ENCODE measurements at places on chromosomes 7 and 10.

DNA sequence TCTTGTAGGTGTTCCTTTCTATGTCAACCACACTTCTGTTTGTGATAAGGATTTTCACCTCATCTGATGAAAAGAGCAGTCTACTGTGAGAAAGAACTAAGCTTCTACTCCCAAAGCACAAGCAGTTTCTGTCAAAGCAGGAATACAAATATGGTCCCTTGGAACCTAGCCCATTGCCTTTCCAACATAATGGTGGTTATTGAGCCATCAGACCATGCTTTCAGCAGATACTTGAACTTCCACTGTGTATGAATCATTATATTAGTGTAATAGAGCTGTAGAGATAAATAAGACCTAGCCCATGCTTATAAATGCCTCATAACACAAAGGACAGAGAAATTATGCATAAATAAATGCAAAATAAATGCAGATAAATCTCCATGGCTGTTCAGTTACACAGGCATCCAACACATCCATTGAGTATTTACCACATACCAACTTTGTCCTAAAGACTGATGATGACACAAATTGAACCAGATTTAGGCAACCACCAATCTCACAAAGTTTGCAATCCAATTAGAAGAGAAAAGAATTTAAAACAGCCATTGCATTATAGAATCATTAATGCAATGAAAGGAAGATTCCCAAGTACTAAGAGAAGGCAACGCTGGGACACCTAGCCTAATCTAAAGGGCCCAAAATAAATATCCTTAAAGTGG is 729.4 kb upstream of the C7orf33 start:
- DNase-seq, result no peak

- DNase-seq, result no peak
Measured at GRCh38 chr10:78952686-78953085, 116.1 kb upstream of the ZMIZ1 start.

DNA sequence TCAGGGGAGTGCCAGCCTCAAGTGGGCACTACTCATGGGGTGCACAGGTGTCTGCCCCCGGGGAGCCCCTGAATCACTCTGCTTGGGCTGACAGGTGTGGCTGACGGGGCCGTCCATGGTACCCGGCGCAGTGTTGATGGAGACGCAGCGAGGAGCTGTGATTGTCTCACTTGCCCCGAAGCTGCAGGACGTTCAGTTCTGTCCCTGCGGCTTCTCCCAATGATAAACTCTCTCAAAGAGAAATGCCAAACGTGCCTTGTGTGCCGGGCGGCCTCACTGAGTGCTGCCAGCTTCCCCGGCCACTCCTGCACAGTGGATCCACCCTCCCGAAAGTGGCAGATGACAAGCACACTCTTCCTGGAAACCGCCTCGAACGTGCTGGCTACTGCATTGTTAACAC is 203.2 kb downstream of the DNAJB6 start:
- no peak for DNase-seq

GRCh38 chr7:64183126-64183742 is 23.8 kb upstream of the ZNF735 start:
- no peak for DNase-seq

- no peak for DNase-seq
Measured at GRCh38 chr10:119090026-119090795, 9.6 kb upstream of the EIF3A start.

- DNase-seq, result no peak
Measured at GRCh38 chr7:159103382-159104187, 41.1 kb downstream of the VIPR2 start.

- no peak for DNase-seq
Measured at GRCh38 chr7:128099204-128099671, 68.0 kb upstream of the LRRC4 start.

GRCh38 chr10:3791974-3792633 is 7.1 kb upstream of the KLF6 start:
- no peak for DNase-seq

DNA sequence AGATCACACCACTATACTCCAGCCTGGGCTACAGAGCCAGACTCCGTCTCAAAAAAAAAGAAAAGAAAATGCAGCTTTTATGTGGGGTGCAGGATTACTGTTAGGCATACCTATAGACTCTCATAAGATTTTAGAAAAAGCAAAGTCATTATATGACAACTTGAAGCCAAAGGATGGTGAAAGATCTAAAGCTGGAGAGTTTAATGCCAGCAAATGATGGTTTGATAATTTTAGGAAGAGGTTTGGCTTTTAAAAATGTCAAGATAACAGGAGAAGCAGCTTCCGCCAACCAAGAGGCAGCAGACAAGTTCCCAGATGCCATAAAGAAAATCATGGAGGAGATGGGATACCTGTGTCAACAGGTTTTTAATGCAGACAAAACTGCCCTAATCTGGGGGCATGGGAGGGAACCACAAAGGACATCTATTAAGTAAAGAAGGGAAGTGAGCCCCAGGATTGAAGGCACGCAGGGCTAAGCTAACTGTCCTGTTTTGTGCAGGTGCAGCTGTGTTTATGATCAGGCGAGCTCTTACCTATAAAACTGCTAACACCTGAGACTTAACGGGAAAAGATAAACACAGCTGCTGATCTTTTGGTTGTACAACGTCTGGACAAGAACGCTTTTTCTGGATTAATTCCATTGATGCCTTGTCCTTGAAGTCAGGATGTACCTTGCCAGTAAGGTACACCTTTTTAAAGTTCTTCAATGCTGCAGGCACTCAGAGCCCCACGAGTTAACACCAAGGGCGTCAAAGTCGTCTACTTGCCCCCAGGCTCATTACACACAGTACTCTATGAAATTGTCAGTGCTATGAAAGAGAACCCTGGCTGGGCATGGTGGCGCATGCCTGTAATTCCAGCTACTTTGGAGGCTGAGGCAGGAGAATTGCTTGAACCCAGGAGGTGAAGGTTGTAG is 10.5 kb upstream of the ANKRD61 start:
- no peak for DNase-seq

DNA sequence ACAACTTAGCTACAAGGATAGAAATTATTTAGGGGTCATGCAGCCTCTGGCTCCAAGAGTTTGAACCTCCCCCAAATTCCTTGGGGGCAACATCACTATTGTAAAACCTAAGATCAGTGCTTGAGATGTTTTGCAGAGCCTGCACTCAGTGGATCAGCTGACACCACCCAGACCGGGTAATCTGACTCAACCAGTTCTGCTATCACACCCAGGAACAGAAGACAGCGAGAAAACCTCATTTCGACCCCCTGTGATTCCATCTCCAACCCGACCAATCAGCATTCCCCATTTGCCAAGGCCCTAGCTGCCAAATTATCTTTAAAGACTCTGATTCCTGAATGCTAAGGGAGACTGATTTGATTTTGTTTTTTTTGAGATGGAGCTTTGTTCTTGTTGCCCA is 5.2 kb downstream of the TACR2 start:
- DNase-seq, result no peak

- no peak for DNase-seq
Measured at GRCh38 chr10:109114579-109114978, 808.7 kb downstream of the XPNPEP1 start.

GRCh38 chr7:93147363-93147762 is 822 bp downstream of the SAMD9L start:
- DNase-seq, result peak; percentile 12

DNA sequence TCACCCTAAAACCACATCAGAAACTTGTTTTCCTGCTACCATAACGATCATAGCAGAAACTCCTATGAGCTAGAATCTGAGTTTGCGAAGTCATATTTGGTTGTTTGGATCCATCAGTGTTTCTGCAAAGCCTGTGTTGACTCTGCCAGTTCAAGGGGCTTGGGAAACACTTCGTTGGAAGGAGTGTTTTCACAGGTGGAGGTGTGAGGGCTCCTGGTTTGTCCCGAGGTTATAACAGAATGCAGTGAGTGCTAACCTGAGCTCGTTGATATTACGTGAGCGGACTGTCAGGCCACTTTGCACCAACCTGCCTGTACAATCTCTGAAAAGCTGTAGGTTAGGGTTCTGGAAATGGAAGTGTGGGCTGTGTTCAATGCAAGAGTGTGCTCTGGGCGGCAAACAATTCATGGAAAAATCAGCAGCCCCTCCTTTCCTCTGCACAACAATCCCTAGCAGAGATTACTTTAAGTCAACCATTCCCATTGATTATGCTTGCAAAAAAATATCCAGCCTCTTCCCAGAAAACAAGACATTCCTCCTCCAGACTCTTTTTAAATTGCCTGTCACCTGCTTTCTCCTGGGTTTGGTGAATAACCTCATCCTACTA is 622.0 kb downstream of the TYW1 start:
- no peak for DNase-seq

DNA sequence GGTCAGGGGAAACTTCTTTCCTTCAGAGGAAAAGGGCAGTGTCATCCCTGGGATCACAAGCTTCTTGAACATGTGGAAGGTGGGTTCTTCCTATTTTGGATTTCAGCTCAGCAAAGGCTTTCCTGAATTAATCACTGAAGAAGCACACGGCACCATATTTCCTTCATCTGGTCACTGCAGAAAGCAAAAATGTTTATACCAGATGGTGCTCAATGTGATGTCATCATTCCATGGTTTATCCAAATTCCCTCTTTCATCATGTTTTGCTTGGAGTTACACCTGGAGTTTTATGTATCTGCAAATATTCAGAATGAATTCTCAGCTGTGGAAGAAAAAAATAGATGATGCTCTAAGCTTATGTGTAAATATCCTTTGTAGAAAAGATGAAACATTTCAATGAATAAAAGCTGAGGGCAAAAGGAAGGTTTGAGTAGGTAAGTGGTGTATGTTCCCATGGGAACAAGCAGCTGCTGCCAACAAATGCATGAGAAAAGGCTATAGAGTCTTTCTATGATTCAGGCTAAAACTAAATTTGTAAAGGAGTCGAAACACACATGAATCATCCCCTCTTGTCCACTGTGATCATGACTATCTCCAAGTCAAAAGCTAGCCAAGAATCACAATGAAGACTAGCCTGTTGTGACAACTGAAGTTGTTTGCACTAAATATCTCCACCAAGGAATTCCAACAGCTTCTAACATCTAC is 26.9 kb upstream of the BPGM start:
- no peak for DNase-seq

- DNase-seq, result no peak
Measured at GRCh38 chr10:67587771-67588170, 108.2 kb downstream of the CTNNA3 start.
